ENCODE measurements at places on chromosomes 4 and X. TPM values are rescaled to one million over a fixed set of nuclear protein-coding genes. Genes with fewer than 3 reads are reported as not detected.

The KLHL34 gene
- total RNA-seq, result not detected

The ARHGEF38 gene
- not detected for total RNA-seq

The ANK2 gene
- total RNA-seq, result 21.2 TPM

The C4orf36 gene
- 2.9 TPM for total RNA-seq

The CD40LG gene
- total RNA-seq, result not detected

The MAGEA4 gene
- not detected for total RNA-seq

The GAGE12E gene
- not detected for total RNA-seq

The TMEM131L gene
- 8.6 TPM for total RNA-seq

The ETDA gene
- total RNA-seq, result not detected

The NSDHL gene
- total RNA-seq, result 28.9 TPM

The MAGEB6B gene
- not detected for total RNA-seq

The C4orf17 gene
- total RNA-seq, result not detected

The BEX5 gene
- total RNA-seq, result not detected

The CD38 gene
- total RNA-seq, result not detected

The PFKFB1 gene
- total RNA-seq, result not detected

The PABPC4L gene
- total RNA-seq, result 7.8 TPM

DNA sequence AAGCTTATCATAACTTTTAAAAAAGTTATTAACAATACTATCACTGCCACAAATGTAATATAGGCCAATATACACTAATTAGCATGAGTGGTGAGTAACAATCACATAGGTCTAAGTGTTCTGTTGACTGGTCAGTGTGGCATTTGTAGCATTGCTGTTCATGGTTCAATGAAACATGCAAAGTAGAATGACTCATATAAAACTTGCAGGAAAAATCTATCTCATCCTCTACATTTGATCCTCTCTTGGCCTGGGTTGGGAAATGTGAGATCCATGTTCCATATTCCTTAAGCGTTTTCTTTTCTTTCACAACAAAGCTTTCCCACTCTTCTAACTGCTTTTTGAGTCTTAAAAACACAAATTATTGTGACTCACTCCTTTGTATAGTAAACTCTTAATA, 1418.7 kb downstream of the FSTL5 start:
- DNase-seq, result no peak

- peak; percentile 78 for DNase-seq
Observed at GRCh38 chr4:53507671-53508286, 83.5 kb downstream of the LNX1 start.

DNA sequence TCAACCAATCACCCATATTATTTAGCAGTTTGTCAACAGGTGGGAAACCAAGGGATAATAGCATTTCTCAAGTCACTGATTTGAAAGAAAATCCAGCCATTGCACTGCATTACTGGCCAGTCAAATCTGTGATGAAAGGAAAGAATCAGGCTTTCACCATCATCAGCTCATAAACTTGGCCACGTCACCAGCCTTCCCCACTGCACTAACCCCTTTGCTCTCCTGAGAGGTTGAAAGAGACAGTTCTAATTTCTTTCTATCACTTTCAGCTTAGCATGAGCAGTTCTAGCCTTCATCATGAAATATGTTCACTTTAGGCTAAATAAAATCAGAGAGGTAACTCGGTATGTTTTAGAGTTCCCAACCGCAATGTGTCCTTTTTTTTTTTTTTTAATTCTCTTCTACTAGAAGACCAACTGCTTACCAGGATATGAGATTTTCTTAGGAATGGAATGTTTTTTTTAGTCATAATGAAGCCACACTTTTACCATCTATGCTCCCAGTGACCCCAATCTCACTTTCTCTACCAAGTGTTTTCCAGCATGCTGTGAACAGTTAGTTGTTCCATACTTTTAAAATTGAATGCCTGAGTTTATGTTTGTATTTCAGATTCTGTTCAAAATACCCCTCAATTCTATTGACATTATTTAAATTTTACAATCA, 55.7 kb upstream of the SLC7A11 start:
- DNase-seq, result no peak

- peak; percentile 22 for DNase-seq
Observed at GRCh38 chrX:141701072-141701471, 2.5 kb upstream of the SPANXD start.

GRCh38 chrX:69759921-69760625, 144.2 kb downstream of the EDA start:
- DNase-seq, result no peak

DNA sequence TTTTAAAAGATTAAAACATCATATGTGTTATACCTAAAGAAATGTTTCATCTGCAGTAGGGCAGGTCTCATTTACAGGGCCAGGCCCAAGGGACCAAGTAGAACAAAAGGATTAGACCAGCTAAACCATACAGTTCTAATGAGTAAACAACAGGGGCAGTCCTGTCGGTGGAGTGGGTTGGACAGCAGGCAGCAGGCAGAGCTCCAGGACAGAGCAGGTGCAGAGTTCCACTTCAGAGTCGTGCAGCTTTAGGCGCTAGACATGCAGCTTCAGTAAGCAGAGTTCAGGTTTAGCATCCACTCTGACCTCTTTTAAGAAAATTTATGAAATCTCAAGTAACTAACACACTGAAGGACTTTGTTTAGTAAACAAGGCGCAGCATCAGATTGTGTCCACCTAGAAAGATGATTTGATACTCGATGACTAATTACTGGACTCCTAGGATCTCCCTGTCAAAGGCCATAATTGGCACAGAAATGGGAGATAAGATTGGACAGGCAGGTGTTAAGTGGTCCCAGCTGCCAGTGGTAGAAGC, 487.7 kb upstream of the INTU start:
- no peak for DNase-seq

DNA sequence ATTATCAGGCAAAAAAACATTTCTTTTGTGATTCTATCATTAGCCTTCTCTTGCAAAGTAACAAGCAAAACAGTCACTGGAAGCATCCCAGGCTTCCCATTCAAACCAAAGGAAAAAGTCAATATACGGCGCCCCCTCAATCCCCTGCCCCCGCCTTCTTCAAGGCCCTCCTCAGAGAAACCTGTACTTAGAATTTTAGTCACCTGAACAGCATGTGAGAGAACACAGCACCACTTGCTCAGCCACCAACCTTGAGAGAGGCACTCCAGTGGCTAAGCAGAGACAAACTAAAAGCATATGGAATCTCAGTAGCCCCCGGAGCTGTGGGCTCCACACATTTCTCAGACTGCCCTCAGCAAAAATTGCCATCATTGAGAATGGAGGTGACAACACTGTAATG, 25.2 kb downstream of the LEF1 start:
- no peak for DNase-seq

DNA sequence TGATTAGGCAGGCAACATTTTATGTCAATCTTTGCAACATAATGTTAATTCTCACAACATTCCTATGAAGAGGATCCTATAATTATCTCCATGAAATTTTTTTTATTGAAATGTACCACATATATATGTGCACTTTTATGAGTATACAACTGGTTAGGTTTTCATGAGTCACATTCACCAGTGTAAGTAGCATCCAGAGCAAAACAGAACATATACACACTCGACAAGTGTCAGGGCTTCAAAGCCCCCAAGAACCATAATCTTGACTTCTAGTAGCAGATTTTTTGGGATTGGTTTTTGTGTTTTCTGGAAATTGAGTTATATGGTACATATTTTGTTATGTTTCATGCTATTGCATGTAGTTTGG, 62.4 kb downstream of the ARHGAP10 start:
- no peak for DNase-seq

- DNase-seq, result no peak
Observed at GRCh38 chr4:141415651-141416050, 195.0 kb downstream of the ZNF330 start.

DNA sequence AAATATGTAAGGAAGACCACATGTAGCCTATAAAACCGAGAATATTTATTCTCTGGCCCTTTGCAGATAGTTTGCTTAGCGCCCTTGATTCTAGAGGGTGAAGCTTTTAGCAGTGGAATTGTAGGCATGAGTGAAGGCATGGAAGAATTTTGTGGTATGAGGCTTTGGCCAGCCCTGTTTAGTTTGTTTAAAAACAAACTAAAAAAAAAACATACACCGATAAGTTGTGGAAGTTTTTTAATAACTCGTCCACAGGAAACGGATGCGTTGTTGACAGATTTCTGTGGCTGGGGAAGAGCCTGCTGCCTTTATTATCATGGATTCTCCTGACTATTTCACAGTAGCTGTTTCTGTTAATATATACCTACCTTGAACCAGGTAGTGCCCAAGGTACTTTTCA, 194.7 kb upstream of the LNX1 start:
- no peak for DNase-seq

DNA sequence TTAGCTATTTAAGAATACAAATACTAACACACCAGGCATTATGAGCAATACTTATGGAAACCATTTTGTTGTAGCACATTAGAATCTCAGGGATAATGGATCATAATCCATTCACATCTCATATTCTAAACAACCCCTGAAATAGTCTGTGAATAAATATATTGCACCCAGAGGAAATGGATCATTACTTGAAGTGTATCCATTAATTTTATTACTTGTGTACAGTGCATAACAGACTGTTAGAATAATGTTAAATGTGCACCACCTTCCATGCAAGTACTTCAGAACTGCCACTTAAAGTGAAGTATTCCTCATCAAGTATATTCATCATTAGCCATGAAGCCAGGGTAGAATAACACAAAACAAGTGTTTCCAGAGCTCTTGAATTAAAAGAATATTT, 715.5 kb downstream of the DMD start:
- DNase-seq, result no peak

DNA sequence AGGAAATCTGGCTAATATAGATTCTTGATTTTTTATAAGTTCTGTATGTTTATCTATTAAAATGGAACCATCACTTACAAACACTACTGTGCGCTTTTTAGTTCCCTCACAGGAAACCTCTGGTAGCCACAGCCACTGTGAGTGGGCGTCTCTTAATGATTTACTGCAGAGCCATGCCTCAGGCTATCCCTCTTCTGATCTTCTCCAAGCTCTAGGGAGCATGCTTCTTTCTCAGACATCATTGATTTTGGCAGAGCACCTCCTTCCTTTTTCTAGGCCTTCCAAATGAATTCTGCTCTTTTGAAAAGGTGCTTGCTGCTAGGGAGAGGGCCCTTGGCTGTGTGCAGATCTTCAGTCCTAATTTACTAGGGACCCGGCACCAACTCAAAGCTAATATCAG, 61.1 kb upstream of the STS start:
- DNase-seq, result no peak

DNA sequence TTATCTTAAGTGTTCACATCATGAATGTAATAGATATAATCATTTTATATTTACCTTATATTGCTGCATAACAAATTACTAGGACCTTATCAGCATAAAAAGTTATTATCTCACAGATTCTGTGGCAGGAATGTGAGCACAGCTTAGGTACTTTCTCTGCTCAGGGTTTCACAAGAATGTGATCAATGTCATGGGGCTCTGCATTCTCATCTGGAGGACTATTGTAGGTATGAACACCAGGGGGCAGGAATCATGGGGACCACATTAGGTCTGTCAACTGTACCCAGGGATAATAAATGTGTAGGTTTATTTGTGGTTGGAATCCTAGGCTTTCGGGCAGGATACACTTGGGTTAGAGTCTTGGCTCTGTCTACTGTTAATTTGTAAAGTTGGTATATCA, 519.2 kb downstream of the ARAP2 start:
- no peak for DNase-seq

GRCh38 chrX:118736394-118737010, 9.1 kb downstream of the IL13RA1 start:
- DNase-seq, result no peak

- DNase-seq, result peak; percentile 1
Observed at GRCh38 chrX:147884958-147885357, 26.8 kb upstream of the FMR1 start.

- DNase-seq, result peak; percentile 4
Observed at GRCh38 chr4:158710814-158711213, 12.4 kb downstream of the PPID start.

DNA sequence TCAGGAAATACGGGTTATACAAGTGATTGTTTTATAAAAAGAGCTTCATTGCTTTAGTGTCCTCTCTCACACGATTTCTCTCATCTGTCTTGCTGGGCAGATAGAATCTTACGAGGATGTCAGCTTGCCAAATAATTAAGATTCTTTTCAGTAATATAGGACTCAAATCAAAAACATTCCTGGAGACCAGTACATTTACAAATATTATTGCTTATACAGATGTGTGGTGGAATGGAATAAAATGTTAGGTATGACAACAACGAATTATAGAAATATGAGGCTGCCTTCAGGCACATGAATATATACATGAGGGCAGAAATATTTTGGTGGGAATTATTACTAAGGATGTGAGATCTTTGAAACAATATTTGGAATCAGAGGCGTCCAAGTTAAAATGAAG, 88.9 kb downstream of the GC start:
- no peak for DNase-seq
